Stimulated activated CD4-positive, alpha-beta T cell treated with anti-CD3 and anti-CD28 coated beads, Interleukin-15, amount 100 ng/mL, for 1 hour (primary cell): ENCODE measurements at places on chromosomes 5 and 9.

DNA sequence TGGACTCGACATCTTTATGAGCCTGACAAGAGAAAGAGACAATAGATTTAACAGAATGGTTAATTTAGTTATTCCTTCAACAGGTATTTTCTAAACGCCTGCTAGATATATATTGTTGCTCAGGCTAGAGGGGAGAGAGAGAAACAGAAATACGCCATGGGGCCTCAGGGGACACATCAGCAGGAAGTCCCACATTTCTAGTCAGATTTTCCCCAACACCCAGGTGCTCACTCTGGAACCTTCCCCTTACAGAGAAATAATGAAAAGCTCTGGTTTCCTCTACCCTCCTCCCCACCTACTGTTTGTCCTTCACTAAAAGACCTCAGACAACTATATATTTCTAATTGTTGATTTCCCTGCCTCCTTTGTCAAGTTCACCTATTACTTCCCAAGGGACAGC lies 130.3 kb upstream of the TBC1D2 start:
- DNase-seq: no peak

GRCh38 chr5:15001517-15001916 lies 129.9 kb upstream of the ANKH start:
- DNase-seq: no peak

- DNase-seq: no peak
These were observed 60.6 kb upstream of the MIER3 start for GRCh38 chr5:57012511-57012910.

DNA sequence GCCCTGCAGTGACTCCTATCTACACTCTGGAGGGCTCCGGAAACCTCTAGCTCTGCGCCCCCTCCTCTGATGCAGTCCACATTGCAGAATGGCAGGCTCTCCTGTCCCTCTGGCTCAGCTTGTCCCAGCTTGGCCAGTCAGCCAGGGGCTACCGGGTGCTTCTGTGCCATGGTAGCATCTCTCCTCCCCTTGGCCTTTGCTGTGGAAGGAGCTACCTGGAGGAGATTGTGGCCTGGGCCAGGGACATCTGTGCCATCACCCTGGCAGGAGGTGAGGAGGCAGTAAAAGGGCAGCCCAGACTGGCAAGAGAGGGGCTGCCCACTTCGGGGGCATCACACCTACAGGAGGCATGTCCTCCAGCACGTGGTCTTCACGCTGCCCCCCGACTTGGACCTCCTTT lies 38.1 kb upstream of the FCN1 start:
- DNase-seq: no peak

DNA sequence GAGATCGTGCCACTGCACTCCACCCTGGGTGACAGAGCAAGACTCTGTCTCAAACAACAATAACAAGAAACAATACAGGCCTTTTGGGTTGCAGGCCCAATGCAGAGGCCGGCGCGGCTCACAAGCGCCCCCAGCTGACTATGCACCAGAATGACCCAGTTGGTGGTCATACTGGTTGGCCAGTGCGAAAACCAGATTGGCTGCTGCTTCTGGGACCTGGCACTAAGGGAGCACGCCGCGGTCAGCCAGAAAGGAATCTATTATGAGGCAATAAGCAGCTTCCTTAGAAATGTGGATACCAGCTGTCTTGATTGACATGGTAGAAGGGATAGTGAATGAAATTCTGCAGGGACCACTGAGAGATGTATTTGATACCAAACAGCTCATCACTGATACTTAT lies 35.0 kb downstream of the RANBP17 start:
- DNase-seq: no peak

- no peak for DNase-seq
These were observed 2212.2 kb upstream of the ACO1 start for GRCh38 chr9:30172206-30172605.

DNA sequence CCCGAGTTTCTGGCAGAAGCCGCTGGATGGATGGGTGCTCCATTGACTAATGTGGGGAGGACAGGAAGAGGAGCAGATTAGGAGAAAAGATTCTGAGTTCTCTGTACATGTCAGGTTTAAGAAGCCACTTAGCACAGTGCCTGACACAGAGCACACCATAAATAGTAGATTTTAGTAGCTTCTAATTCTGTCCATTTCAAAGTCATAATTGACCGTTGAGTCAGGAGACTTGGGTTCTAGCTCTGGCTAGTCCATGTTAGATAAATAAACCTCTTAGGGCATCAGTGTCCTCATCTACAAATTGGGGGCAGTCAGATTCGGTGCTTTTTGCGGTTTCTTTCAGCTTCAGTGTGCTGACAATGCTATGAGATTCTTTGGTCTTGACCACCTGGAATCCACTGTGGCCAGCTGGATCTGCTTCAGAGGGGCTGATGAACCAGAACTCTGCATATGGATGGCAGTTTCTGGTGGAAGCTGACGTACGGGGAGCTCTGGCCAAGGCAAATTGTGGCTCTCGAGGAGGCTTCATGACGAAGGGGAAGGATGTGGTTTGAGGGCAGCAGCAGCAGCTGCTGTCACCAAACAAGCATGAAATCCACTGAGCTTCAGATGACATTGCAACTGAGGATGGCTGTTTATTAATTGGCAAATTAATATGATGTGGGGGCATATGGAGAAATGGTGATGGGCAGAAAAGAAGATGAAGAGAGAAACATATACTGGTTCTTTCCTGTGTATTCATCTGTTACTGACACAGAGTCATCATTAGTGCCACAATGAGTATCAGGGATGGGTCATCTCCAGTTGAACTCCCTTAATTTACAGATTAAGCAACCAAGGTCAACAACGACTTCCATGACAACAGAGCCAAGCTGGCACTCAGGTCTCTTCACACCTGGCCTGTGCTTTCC lies 134.4 kb downstream of the AOPEP start:
- peak; percentile 34 for DNase-seq

DNA sequence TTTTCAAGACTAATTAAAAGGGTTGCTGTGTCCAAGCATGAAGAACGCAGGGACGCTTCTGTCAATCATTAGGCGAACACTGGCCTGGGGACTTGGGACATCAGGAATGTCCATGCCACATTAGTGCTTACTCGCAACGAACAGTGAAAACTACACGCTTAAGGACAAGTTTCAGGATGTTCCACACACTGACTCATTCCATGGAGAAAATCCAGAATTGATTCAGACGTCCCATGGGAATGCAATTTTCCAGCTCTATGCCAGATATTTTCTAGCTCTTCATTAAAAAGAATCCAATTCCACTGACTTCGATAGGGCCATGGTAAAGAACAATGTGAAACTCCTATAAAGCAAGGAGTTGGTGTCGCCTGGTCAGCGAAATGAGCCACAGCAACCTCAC lies 98.2 kb downstream of the CAMSAP1 start:
- DNase-seq: no peak

DNA sequence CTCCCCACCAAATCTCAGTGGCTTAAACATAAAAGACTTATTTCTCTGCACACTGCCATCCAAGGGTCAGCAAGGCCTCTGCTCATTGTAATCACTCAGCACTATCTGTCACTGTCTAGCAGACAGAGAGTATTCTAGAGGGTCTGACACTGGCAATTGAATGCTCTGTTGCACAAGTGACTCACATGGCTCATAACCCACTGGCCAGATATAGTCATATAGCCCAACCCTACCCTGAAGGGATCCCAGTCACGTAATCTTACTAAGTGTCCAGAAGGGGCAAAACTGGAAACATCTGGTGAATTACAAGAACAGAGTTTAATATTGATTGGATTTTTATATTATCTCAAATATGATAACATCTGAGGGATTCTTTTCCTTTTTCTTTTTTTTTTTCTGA lies 80.7 kb downstream of the TSSK1B start:
- no peak for DNase-seq

DNA sequence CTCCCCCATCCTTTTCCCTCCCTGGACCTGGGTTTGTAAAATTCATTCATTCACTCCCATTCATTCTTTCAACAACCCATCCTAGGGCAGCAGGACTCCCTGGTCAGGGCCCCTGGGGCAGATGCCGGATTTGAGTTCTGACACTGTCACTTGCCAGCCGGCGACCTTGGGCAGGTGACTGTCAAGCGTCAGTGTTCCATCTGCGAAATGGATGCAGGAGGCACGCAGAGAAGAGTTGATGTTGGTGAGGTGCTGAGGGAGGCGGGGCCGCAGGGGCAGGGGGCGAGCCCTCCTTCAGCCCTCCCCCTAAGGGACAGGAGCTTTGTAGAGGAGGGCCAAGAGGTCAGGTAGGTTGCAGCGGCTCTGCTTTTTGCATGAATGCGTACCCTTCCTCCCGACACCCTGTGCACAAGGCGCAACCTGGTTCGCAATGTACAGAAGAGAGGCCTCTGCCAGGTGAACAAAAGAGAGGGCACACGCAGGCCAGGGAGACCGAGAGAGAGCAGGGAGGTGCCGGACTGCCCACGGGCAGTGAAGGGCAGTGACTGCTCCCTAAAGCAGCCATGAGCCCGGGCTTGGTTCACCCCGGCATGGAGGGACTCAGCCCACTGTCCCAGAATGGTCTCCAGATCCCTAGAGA lies 128.1 kb downstream of the BARX1 start:
- no peak for DNase-seq

DNA sequence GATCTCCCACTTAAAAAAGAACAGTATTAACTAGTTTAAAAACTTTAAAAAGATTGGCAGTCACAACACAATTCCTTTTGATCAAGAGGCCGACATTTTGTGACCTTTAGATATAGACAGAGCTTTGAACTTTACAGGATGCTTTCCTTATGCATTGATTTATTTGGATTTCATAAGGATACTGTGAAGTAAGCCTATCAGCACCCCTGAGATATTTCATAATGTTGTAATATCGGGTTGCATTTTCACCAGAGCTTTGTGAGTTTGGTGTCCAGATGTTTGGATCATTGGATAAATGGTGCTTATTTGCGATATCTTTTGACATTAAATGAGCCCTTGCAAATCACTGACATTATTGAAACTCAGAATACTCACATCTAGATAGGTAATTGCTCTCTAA lies 7.7 kb downstream of the PALM2AKAP2 start:
- DNase-seq: no peak

- no peak for DNase-seq
These were observed 183.8 kb upstream of the ITGA1 start for GRCh38 chr5:52603778-52604554.

GRCh38 chr5:150389531-150390266 lies 23.0 kb downstream of the CD74 start:
- DNase-seq: no peak

DNA sequence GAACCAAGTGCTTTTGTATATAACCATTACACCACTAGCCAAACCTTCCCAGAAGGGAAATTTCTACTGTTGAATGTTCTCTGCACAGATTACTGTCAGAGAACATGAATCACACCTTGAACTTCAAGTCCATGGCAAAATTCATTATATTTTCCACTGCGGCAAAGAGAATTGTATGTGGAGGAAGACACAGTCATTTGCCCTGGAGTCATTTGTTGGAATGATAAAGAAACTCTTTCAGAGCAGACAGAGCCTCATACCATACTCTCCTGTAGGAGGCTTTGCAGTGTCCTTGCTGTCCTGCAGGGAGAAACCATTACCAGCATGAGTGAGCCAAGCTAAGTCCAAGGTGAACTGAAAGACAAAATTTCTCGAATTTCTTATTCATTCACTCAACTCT lies 369.0 kb downstream of the ARHGEF28 start:
- DNase-seq: no peak

GRCh38 chr5:179348843-179349242 lies 3.6 kb upstream of the ADAMTS2 start:
- DNase-seq: no peak
